HepG2 (cell line): ENCODE measurements at places on chromosomes 1 and 21. TPM values are rescaled to one million over a fixed set of nuclear protein-coding genes. Genes with fewer than 3 reads are reported as not detected.

SPTA1 gene
- not detected in 2 replicates for total RNA-seq

PTPRF gene
- total RNA-seq = 47.3 and 55.9 TPM in 2 replicates

OR2T35 gene
- not detected in 2 replicates for total RNA-seq

NME7 gene
- 22.5 and 29.5 TPM in 2 replicates for total RNA-seq

ZNF697 gene
- 7.1 and 7.3 TPM in 2 replicates for total RNA-seq
